ENCODE measurements at places on chromosomes 13 and 19.

- DNase-seq, result no peak
Observed at GRCh38 chr19:42134535-42135070, 2.4 kb upstream of the POU2F2 start.

GRCh38 chr19:51096473-51097165 lies 11.6 kb downstream of the CTU1 start:
- DNase-seq, result no peak

- DNase-seq, result no peak
Observed at GRCh38 chr13:33547035-33547434, 261.5 kb upstream of the STARD13 start.

DNA sequence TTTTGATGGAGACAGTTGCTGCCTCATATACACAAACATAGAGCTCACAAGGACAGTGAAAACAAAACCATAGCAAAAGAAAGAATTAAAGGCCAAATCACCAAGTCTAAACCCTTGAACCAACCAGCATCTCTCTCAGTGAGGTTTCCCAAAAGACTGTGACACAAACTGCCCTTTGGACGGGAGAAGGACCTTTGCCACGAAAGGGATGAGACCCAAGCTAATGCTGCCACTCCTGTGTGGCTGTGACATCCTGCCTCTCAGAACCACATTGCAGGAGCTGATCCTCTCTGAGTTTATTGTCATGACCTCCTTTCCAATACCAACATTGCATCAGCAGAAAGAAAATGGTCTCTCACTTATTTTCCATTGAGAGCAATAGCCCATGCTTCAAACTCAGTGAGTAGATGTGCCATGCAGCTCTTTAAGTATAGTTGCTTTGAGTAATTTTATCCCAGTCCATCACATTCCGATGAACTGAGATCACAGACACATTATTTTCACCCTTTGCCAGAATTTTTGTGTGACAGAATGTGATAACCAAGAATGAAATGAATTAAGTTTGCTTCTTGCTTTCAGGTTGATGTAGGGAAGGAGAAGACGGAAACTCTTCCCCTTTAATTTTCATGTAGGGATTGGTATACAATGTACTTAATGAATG lies 133.5 kb upstream of the IRS2 start:
- no peak for DNase-seq

GRCh38 chr19:46902402-46902766 lies 41.6 kb downstream of the ARHGAP35 start:
- DNase-seq, result no peak

- DNase-seq, result no peak
Observed at GRCh38 chr19:51686171-51686570, 7.0 kb upstream of the SPACA6 start.

GRCh38 chr13:43143591-43143990 lies 120.2 kb downstream of the DNAJC15 start:
- DNase-seq, result no peak

- no peak for DNase-seq
Observed at GRCh38 chr13:39692660-39693438, 37.4 kb downstream of the COG6 start.

GRCh38 chr19:3694361-3695123 lies 5.7 kb downstream of the PIP5K1C start:
- DNase-seq, result no peak

DNA sequence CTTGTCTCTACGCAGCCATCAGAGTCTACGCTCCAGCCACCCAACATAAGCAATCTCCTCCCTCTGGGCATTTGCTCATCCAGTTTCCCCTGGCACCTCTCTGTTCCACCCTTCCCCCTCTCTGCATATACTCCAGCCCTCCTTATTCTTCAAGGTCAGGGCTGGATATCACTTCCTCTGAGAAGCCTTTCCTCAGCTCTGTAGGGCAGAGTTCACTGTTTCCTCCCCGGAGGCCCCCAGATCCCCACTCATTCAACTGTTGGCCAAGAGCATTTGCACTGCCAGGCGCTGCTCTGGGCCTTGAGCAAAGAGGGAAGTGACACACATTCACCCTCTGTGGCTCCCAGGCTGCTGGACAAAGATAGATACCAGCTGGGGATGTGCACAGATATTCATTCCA lies 3.3 kb downstream of the FCGRT start:
- no peak for DNase-seq

DNA sequence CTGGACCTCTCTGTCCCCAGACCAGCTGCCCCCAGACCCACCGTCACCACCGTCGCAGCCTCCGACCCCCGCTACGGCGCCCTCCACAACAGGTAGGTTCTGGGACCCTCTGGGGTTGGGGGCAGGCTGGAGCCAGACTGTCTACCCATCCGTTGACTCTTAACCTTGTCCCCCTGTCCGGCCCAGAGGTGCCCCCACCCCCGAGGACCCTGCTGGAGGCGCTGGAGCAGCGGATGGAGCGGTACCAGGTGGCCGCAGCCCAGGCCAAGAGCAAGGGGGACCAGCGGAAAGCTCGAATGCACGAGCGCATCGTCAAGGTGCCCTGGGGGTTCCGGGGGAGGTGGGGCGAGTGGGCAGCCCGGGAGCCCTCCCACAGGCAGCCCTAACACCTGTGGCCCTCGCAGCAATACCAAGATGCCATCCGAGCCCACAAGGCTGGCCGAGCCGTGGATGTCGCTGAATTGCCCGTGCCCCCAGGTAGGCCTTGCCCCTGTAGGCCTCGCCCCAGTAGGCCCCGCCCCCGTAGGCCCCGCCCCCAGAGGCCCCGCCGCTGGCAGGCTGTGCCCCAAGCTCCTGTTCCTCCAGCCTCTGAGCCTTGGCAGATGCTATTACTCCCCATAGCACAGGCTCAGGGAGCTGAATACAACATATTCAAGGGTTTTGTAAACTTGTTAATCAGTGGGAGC lies 12.9 kb downstream of the CC2D1A start:
- no peak for DNase-seq

- no peak for DNase-seq
Observed at GRCh38 chr19:28999724-29000433, 213.1 kb downstream of the UQCRFS1 start.

GRCh38 chr13:26653310-26653709 lies 95.8 kb downstream of the WASF3 start:
- DNase-seq, result no peak

GRCh38 chr13:76038920-76039716 lies 403.0 kb downstream of the LMO7 start:
- no peak for DNase-seq

- no peak for DNase-seq
Observed at GRCh38 chr19:40674291-40674690, 16.2 kb downstream of the NUMBL start.

- no peak for DNase-seq
Observed at GRCh38 chr13:40790154-40790616, 774 bp downstream of the SLC25A15 start.

- peak; percentile 24 for DNase-seq
Observed at GRCh38 chr19:56309511-56310185, 5.0 kb downstream of the ZSCAN5A start.

DNA sequence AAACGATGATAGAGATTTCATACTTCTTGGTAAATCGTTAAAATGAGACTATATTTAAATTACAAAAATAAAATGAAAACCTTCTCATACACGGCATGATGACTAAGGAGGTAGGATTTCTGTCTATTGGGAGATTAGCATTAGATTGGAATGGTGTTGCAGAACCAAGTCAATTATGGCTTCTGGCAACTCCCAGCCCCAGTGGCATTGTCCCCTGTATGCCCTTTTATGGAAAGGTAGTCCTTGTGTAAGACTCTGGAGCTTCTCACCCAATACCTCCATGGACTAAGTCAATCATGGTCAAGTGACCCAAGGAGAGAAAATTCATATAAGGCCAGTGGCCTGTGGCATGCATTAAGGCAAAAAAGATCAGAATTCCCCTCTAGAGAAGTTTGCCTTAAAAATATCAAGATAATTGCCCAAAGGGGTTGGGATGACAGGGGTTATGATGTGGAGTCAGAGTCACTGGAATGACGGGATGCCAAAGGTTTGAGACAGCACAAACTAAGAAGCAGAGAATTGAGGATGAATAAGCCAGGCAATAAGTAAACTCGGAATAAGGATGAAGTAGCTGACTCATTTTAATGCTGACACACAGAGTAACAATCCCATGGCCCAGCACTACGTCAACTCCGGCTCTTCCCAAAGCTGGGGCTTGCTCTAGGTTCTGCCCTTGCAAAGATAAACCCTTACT lies 57.8 kb upstream of the POSTN start:
- DNase-seq, result no peak

Data from effector CD8-positive, alpha-beta T cell (primary cell).